ENCODE measurements at places on chromosomes 7 and 10.
A peak's percentile ranks its signal among the peaks of the same experiment; 100 is the strongest.

GRCh38 chr7:123502201-123502600 lies 32.2 kb downstream of the IQUB start:
- peak; percentile 11 for DNase-seq

- DNase-seq = peak; percentile 13
These were observed 61.5 kb upstream of the ELMO1 start for GRCh38 chr7:37510043-37510634.

DNA sequence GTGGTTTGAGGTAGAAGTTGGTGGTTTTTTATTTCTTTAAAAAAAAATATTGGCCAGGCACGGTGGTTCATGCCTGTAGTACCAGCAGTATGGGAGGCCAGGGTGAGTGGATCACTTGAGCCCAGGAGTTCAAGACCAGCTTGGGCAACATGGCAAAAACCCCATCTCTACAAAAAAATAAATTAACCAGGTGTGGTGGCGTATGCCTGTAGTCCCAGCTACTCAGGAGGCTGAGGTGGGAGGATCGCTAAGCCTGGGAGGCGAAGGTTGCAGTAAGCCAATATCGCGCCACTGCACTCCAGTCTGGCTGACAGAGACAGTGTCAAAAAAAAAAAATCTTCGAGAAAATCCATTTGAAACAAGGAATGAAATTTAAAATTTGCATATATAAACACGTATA lies 1.1 kb downstream of the IL2RA start:
- no peak for DNase-seq

DNA sequence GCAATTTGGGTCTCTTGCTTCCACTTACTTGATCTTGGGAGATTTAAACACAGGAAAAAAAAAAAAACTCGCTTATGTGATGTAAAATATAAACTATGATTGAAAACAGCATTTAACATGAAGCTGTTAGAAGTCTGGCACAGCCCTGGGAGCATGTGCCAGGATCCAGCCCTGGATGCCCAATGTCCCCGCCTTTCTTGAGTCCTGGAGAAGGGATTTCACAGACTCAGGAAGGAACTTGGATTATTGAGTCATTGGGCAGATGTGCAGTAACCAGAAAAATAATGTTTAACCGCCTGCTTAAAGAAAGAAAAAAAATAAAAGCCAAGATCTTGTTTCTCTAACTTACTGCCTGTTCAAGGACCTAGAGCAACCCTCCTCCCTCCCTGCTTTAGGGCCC lies 3.7 kb upstream of the JCAD start:
- no peak for DNase-seq

- DNase-seq = no peak
These were observed 356.5 kb upstream of the ZNF32 start for GRCh38 chr10:44004913-44005787.

DNA sequence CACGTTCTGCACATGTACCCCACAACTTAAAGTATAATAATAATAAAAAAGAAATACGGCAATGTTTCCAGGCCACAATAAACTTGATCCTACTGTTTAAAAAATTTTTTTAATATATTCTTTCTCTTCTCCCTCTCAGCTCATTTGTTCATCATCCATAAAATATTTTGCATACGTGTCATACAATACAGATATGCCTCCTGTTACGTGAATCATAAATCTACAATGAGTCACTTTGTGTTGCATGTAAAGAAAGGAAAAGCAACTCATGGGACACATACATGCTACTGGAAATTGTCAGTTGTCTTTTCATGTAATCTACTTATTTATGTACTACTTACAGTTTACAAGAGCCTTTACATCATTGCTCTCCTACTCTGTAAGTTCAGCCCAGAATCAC lies 1.1 kb upstream of the TECTB start:
- DNase-seq = no peak

GRCh38 chr7:137999496-138000080 lies 2.3 kb downstream of the CREB3L2 start:
- no peak for DNase-seq

GRCh38 chr7:41003611-41003940 lies 699.3 kb downstream of the INHBA start:
- DNase-seq = peak; percentile 85

DNA sequence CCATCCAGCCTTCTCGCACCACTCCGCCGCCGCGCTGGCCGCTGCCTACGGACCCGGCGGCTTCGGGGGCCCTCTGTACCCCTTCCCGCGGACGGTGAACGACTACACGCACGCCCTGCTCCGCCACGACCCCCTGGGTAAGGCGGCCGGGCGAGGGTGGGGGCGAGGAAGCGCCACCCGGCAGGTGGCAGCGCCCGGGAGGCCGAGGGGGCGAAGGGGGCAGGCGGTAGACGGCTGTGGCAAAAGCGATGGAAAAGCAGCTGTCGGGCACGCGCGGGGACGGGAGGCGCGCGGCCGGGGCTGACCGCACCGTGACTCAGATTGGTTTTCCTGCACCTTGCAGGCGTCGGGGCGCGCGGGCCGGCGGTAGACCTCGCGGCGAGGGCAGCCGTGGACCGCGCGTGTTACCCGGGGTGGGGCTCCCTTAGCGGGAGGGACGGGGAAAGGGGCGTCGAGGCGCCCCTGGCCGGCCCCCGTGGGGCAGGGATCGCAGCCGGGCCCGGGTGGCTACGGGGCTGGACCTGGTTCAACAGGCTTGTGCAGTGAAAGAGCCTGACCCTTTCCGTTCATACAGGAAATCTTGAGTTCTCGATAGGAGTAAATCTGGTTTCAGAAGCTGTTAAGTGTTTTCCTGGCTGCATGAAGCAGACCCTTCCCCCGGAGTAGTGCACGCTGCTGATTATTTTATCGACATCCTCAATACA lies 608 bp downstream of the HHEX start:
- DNase-seq = no peak

- no peak for DNase-seq
These were observed 39.9 kb upstream of the EGR2 start for GRCh38 chr10:62856021-62856420.

- DNase-seq = no peak
These were observed 74.0 kb upstream of the PHYHIPL start for GRCh38 chr10:59102394-59102793.

- DNase-seq = no peak
These were observed 176.0 kb upstream of the KCND2 start for GRCh38 chr7:120097020-120097419.

GRCh38 chr10:53827261-53827660 lies 973.8 kb downstream of the PCDH15 start:
- DNase-seq = no peak

DNA sequence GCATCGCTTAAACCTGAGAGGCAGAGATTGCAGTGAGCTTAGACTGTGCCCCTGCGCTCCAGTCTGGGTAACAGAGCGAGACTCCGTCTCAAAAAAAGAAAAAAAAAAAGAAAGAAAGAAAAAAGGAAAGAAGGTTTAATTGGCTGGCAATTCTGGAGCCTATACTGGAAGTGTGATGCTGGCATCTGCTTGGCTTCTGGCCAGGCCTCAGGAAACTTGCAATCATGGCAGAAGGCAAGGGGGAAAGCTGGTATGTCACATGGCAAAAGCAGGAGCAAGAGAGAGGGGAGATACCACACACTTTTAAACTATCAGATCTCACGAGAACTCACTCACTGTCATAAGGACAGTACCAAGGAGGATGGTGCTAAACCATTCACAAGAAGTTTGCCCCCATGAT lies 190.0 kb downstream of the CALN1 start:
- DNase-seq = no peak

GRCh38 chr7:117858712-117859111 lies 14.5 kb downstream of the CTTNBP2 start:
- DNase-seq = no peak

- DNase-seq = no peak
These were observed 12.9 kb upstream of the MICU1 start for GRCh38 chr10:72638586-72639440.

GRCh38 chr7:11478882-11479281 lies 353.1 kb downstream of the THSD7A start:
- DNase-seq = no peak

GRCh38 chr7:102119925-102120324 lies 166.7 kb upstream of the SH2B2 start:
- no peak for DNase-seq

DNA sequence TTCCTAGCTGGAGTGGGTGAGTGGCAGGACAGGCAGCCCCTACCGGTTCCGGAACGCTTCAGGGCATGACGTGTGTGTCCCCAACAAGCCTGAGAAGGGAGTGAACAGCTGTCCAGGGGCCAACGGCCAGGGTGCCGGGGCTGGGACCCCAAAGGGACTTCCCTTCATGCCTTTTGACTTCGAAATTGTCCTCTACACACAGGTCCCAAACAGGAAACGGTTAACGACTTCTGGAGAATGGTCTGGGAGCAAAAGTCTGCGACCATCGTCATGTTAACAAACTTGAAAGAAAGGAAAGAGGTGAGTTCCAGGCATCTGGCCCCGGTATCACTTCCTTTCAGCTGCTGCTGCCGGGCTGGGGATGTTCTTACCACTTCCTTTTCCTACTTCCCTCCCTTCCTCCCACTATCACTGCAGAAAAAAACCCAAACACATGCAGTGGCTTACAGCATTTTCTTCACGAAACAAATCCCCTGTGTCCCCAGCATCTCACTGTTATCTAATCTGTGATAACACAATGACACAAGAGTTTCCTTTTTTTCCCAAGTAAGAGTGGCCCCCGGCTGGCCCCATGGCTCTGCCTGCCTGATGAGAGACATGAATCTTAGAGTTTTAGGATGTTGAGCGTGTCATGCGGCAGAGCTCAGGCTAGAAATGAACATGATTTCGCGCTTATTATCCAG lies 63.2 kb downstream of the MKI67 start:
- DNase-seq = no peak

- DNase-seq = no peak
These were observed 126.0 kb downstream of the SGMS1 start for GRCh38 chr10:50497758-50498157.
